Stimulated activated CD8-positive, alpha-beta memory T cell treated with anti-CD3 and anti-CD28 coated beads, Interleukin-4, amount 100 ng/mL, for 1 hour (primary cell): ENCODE measurements at places on chromosomes 2 and 18.

GRCh38 chr2:1731447-1731962, 12.8 kb downstream of the PXDN start:
- DNase-seq, result no peak

DNA sequence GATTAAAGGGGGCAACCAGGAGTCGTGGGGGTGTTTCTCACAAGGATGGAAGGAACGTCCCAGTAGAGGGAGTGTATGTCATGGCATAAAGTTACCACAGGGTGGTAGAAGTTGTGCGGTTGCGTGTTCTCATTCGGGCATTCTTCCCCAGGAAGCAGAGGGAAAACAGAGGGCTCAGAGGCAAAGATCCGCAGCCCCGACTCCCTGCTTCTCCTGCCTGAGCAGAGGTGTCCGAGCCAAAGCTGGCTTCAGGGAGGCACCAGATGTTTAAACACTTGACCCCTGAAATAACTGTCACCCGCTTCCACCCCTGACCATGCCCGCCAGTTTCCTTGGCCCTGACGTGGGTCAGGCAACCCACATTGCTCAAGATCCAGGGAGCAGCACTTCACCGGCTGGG, 83.7 kb downstream of the EN1 start:
- DNase-seq, result no peak

- no peak for DNase-seq
These were observed 27.4 kb upstream of the CNNM3 start for GRCh38 chr2:96788442-96789244.

GRCh38 chr2:74525717-74526648, at the start of gene DQX1:
DQX1 (minus strand) TSS chr2:74526231; CDS start chr2:74525729, 502 bp downstream.
- DNase-seq, result no peak

GRCh38 chr2:241501551-241501950, 6.8 kb downstream of the STK25 start:
- DNase-seq, result no peak

DNA sequence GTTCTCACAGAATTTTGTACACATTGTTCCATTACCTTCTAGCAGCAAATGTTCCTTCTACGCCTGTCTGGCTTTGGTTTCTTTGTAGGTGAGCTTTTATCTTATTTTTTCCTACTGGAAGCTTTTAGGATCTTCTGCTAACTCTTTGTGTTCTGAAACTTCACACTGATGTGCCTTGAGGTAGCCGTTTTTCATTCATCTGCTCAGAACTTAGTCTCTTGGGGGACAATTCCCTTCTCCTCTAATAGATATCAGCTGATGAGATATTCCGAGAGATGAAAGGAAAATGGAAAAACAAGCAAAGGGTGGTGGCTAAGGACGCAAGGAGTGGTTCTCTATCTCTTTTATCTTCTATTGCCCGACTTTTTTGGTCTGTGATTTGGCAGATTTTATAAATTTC, 27.8 kb upstream of the LPIN1 start:
- DNase-seq, result no peak
